ENCODE measurements at places on chromosomes 7 and 10.

- no peak for DNase-seq
These were observed 130.3 kb upstream of the WNT16 start for GRCh38 chr7:121198502-121198901.

GRCh38 chr7:149071641-149072437 lies 18.7 kb downstream of the ZNF786 start:
- DNase-seq: peak; percentile 54

- no peak for DNase-seq
These were observed 11.1 kb downstream of the LRRC4 start for GRCh38 chr7:128020159-128020558.

DNA sequence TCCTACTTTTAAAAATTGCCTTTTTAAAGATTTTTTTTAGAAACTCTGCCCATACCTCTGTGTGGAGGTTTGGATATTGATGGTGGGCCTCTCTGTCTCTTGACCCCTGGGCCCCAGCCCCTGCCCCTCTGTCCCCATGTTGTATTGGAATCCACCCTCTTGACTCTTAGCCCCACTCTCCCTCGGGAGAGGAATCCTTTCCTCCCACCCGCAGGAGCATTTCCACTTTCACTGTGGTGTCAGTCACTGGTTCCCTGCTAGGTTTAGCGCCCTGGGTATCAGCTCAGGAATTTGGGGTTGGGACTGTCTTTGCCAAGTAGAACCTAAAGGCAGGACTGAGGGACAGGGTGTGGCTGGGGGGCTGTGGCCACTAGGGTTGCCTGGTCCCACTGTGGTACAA lies 10.1 kb downstream of the PFKFB3 start:
- no peak for DNase-seq

GRCh38 chr7:12199363-12199762 lies 11.7 kb upstream of the TMEM106B start:
- no peak for DNase-seq

DNA sequence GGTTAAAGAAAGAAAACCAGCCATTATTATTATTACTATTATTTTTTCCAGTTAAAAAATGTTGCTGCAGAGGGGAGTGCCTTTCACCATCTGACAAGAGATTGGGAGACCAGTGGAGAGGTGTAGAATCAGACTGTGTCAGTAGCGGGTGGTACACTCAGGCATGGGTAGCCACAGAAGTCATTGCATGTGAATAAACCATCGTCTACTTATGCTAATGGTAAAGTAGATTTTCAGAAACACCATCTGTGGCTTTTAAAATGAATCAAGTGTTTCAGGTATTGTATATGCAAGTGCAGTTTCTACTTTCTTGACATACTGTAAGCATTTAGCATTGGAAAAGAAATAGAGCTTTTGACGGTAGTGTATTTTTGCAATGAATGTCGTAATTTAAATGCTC lies 131.5 kb upstream of the SP8 start:
- no peak for DNase-seq

DNA sequence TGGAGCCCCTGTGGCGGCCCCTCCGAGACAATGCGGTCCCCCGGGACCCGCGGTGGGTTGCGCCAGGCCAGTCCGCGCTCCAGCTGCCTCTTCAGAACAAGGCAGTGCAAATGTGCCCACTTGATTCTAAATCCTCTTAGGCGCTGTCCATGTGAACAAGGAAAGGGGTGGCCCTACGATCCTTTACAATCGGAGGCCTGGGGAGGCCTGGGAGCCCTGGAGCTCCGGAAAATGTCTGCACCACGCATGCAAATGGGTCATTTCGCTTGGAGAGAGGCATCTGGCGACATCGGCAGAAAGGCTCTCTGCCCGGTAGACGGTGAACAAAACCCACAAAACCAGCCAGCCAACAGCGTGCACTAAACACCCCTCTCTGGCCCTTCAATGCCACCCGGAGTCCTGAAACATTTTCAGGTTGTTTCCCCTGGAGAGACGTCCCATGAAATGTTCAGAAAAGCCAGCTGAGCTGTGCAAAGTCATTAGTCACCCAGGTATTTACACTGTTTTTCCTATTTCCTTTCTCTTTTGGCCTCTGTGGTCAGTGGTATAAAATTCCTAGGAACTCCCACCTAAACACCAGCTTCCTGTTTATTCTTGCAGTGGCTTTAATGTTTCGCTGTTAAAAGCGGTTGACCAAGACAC lies 102.8 kb upstream of the ZNF438 start:
- peak; percentile 26 for DNase-seq

- no peak for DNase-seq
These were observed 110.4 kb downstream of the TRIL start for GRCh38 chr7:28847681-28848080.

- no peak for DNase-seq
These were observed 54.0 kb upstream of the NMT2 start for GRCh38 chr10:15222511-15222910.

- DNase-seq: no peak
These were observed 64.9 kb upstream of the FAM204A start for GRCh38 chr10:118407026-118407425.

- DNase-seq: no peak
These were observed 37.2 kb upstream of the OPTN start for GRCh38 chr10:13062803-13063202.

GRCh38 chr7:157683747-157684156 lies 346.9 kb downstream of the DNAJB6 start:
- no peak for DNase-seq

GRCh38 chr10:68625316-68625921 lies 65.3 kb downstream of the TET1 start:
- DNase-seq: peak; percentile 13

GRCh38 chr7:127264219-127264618 lies 11.5 kb upstream of the GRM8 start:
- DNase-seq: no peak

DNA sequence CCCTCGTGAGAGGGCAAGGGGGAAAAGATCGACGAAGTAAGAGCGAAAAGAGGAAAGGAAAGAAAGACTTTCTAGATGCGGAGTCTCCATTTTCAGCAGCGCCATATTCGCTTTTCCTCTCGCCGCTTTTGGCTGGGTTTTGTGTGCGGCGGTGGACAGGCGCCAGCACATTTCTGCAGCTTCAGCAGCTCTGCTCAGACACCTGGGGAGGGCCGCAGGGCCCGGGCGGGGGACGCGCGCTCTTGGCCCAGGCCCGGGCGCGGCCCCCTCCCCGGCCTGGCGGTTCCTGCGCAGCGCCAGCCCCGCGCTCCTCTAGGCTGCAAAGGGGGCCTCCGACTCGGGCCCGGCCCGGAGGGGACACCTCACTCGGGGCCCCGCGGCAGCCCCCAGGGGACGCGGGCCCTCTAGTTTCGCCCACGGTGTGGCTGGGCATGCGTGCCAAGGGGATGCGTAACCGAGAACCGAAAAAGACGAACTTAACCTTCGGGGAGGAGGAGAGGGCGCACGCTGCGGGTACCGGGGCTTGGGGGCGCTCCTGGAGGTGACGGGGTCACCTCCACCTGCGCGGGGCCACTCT lies 34.5 kb upstream of the EBLN1 start:
- DNase-seq: no peak

DNA sequence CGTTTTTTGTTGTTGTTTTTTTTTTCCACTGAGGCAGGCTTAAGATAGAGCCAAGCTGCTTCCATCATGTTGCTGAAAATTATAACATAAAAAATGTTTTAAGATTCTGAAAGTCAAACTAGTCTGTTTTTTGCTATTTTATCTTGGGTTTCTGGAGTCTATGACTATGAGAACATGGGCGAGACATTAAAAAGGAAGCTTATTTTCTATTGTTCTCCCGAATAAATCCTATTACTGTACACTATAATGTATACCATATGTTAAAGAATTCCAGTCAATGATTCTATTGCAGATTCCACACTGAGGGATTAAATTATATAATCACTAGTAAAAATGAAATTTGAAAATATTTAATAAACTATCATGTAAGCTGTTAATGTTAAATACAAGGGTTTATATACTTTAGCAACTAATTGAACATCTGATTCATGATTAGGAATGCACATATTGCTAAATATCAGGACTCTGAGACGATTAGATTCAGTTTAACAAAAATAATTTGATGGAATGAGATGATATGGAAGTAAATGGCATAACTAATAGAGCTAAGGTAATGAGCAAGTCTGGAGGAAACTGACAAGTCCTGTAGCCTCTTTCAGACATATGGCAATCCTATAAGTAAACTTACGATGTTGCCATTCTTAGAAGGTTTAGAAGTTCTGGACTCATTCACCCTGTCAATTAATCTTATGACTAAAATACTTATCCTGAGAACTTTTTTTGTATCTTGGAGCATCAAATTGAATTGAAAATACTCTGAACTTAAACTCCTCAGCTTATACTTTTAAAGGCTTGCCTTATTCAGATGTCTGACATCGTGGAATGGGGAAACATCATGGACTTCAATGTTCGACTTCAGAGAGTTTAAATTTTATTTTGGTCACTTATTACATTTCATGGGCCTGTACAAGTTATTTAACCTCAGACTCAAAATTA lies 294.8 kb upstream of the DGKB start:
- no peak for DNase-seq

DNA sequence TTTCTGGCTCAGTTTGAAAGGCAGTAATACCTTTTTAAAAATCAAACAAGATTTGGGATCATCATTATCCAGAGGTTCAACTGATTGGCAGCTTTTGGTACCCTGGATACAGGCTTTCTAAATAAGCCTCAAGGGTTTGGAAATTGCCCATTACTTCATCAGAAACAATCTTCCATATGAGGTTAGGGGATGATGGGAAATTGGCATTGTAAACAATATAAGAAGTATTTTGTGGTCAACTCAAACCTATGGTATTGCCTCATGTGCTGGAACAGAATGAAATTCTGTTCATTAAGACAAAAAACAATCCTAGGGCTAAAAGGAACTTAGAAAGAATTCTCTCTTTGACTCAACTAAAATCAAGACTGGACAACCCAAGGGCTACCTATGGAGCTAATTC lies 92.6 kb upstream of the HECTD2 start:
- DNase-seq: no peak

DNA sequence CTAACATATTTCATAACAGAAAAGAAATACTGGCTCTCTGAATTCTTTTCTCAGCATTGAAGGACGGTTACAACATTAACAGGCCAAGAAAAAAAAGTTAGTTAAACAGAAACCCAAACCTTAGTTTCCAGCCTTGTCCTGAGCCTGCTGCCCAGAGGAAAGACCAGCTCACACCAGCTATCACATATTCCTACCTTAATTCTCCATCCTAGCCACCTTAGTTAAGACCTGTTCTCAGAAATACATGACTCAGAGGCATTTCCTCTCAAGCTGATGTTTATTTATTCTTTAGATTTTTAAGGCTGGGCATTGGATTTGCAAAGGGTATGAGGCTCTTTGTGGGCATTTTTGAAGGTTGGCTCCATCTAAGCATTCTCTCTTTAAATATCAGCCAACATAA lies 34.3 kb upstream of the ADAM12 start:
- no peak for DNase-seq

- DNase-seq: no peak
These were observed 50.5 kb downstream of the TMEM209 start for GRCh38 chr7:130154501-130155317.

DNA sequence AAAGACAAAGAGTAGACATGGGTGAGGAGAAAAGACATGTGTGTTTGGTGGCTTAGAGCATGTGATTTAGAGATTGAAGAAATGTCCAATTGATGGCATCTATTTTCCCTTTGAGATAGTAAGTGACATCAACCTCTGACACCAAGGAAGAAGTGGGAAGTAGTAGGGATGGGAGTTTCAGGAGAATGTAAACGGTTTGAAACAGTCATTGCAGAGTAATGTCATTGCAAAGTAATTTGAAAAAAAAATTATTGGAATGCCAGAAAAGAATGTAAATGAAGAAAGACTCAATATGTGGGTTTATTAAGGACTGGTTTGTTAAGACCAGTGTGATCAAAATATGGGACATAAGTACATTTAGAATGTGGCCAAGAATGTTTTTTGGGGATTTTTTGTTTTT lies 26.6 kb downstream of the GNG11 start:
- no peak for DNase-seq

DNA sequence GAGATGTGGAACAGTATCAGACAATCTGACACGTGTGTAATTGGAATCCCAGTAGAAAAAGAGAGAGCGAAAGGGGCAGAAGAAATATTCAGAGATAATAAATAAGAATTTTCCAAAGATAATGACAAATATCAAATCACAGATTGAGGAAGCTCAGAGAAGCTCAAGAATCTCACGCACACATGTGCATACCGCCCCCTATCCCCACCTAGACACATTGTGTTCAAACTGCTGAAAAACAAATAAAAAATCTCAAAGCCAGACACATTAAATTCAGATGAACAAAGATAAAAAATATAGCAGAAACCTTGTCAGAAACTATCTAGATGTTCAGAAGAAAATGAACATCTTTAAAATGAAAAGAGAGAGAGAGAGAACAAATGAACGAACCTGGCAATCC lies 17.2 kb downstream of the SFR1 start:
- no peak for DNase-seq

- DNase-seq: no peak
These were observed 116.8 kb upstream of the SH2B2 start for GRCh38 chr7:102169651-102170392.

- no peak for DNase-seq
These were observed 42.5 kb downstream of the VCL start for GRCh38 chr10:74040200-74041126.

DNA sequence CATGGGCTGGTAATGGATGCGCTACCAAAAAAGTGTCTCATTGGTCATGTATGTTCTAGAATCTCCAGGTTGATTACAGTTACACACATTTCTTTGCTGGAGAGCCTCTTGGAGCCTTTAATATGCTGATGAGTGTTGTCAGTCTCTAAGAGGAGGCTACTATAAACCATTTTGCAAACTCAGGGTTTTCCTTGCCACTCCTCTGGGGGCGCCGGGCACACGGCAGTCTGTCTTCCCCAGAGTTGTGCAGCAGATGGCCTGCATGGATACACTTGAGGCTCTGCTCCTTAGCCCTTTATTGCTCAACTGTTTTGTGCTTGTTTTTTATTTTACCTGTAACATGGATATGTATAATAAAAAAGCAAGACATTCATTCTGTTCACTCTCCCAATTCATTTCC lies 196.5 kb downstream of the ACTR3B start:
- DNase-seq: no peak

- DNase-seq: no peak
These were observed 80.1 kb downstream of the DGKB start for GRCh38 chr7:14822481-14822854.

DNA sequence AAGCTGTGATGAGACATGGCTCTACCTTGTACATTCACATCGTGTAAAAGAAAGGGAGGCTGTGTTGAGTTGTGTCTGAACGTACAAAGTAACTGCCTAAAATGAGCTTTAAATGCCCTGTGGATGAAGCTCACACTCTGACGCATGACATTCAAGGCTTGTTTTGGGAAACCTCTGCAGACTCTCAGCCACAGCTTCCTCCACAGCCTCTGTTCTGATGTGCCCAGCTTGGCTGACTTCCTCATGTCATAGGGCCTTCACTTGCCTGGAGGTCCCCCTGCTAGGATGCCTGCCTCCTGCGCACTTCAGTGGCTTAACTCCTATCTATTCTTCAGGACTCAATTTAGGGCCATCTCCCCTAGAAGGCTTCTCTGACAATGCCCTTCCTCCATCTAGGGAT lies 230.0 kb upstream of the HABP2 start:
- no peak for DNase-seq

GRCh38 chr7:47089461-47089860 lies 492.4 kb downstream of the TNS3 start:
- DNase-seq: no peak
